Caudate nucleus (tissue), 63 donors: ENCODE measurements at places on chromosomes 16 and 17.

- DNase-seq: no peak
These were observed 364.6 kb downstream of the CDH13 start for GRCh38 chr16:82991410-82991809.

DNA sequence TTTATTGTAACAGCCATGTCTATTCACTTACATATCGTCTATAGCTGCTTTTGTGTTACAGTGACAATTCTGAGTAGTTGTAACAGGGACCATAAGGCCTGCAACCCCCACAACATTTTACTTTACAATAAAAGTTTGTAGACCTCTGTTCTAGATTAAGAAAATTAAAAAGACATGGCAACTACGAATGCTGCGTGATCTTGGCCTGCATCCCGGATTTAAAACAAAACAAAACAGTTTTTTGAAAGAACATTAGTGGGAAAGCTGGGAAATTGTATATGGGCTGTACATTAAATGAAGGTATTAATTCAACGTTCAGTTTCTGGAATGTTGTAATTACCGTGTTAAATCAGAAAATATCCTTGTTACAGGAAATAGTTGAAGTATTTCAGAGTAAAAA is 64.1 kb downstream of the RMI2 start:
- DNase-seq: no peak

GRCh38 chr17:55964191-55964590 is 189.1 kb upstream of the ANKFN1 start:
- no peak for DNase-seq

GRCh38 chr16:12558641-12559040 is 245.0 kb downstream of the CPPED1 start:
- DNase-seq: no peak

DNA sequence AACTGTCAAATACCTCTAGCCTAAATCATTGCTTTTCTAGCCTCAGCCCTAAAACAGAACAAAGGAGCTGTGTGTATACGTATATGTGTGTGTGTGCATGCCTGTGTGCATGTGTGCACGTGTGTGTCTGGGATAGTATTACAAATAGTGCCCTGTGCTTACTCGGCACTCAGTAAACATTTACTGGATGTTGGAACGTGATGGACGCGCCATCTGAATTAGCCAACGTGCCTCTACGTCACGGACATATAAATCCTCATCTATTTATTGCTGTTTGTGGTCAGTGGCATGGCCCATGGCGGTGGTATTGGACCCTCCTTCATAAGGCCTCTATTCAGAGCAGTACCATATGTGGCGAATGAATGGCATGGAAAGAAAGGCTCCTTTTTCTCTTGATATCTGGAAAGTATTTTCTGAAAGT is 37.5 kb downstream of the WWP2 start:
- no peak for DNase-seq

DNA sequence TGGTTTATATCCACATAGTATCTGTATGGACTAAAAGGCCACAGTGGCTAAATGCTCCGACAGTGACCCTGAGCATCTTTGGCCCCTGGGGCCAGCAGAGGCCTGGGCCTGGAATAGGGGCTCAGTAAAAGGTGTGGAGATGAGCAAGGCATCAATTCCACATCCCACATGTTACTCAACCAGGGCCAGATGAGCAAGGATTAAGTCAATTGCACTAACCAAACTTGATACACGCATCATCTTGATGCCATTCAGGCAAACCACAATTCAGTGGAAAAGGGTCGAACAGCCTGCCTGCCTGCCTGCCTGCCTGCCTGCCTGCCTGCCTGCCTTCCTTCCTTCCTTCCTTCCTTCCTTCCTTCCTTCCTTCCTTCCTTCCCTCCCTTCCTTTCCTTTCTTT is 53.5 kb upstream of the DNAJA2 start:
- DNase-seq: no peak

DNA sequence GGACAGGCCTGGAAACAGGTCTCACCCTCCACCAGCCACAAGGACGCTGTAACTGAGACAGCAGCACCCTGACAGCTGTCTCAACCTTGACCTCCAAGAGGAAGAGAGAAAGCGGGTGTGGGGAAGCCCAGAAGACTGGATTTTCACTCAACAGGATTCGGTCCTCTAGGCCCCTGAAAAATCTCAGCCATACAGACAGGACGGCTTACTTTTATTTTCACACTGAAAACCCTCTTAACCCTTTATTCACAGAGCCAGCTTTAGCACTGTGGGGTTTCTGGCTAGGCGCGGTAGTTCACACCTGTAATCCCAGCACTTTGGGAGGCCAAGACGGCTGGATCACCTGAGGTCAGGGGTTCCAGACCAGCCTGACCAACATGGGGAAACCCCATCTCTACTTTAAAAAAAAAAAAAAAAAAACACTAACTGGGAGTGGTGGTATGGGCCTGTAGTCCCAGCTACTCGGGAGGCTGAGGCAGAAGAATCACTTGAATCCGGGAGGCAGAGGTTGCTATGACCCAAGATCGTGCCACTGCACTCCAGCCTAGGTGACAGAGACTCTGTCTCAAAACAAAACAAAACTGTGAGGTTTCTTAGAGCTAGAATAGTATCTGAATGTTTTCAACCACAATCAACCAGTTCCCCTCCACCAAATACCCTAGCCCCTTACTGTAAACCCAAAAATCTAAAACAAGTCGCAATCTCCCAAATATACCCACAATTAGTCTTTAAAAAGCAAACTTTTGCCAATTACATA is 5.3 kb downstream of the ANKRD11 start:
- no peak for DNase-seq

DNA sequence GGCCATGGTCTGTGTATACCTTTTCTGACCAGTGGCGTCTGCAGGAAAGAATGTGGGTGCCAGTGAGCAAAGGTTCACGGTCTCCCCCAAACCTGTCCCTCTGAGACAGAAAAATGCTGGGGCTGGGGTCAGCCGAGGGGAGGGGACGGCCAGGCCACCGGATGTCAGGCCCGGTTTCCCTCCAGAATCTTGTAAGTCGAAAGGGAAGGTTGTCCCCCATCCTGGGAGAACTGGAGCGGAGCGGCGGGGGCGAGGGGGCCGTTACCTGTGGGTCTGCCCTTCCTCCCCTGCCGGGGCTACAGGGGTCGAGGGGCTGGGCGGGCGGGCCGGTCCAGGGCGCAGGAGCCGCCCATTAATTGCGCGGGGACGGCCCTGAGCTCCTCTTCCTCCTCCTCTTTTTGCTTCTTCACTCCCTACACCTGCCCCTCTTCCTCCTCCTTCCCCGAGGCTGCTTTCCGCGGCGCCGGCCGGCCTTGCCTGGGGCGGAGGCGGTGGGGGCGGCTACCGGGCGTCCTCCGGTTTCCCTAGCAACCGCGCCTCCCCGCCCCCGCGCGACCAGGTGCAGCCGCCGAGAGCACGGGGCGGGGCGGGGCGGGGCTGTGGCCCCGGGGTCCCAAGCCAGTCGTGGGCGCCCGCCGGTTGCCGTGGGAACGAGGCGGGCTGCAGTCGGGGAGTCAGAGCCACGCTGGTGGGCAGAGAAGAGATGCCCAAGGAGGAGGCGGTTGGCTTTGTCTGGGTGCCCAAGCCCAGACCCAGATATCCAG is at the start of gene MARCHF10:
Gene MARCHF10, minus strand, starts transcription at position 503 of the 764 bp plus-strand sequence. CDS start 6,579 bp downstream, outside the sequence.
- no peak for DNase-seq

DNA sequence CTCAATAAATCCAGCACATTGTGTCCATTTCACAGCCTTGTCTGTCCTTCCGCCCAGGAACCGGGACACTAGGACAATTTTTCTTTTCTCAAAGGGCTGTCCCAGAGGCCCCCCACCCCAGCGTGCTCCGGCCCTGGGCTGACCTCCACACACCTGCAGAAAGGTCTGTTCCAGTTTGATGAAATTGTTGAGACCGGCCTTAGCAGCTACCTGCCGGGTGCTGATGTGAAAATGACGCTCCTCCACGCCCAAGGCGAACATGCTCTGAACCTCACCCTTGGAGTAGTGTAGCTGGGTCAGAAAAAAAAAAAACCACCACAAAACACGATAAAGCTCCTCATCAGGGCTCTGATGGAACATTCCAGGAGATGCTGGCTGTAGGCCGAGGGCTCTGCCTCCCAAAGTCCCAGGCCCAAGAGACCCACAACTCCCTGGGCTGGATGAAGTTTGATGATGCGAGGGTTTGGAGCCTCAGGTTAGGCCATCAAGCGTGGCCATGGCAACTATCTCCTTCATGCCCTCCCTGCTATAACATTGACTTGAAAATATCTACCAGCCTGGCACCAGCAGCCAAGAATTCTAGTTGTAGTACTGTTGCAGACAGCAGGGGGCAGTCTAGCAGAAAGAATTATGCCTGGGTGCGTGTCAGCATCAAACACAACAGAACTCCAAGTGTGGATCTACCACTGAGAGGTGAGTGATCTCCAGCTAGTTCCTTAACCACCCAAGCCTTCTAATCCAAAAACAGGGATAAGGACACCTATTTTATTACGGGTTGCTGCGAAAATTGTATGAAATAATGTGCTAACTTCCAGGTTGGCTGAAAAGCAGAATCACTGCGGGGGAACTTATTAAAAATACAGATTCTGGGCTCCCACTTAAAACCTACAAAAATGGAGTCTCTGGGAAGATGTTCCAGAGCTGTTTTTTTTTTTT is 62.1 kb downstream of the RMI2 start:
- DNase-seq: no peak

GRCh38 chr17:9330611-9331271 is 244.9 kb downstream of the STX8 start:
- no peak for DNase-seq

GRCh38 chr17:42321555-42321954 is 33.3 kb downstream of the STAT5A start:
- no peak for DNase-seq

DNA sequence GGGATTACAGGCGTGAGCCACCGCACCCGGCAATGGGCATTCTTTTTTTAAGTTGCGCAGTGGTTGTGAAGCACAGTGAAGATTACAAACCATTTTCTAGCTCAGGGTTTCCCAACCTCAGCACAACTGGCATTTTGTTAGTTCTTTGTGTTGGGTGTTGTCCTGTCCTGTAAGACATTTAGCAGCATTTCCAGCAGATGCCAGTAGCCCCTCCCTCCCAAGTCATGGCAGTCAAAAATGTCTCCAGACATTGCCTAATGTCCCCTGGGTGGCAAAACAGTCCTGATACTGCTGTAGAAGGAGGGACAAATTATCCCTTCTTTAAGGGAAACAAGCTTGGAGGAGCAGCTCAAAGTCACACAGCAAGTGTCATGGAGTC is 15.6 kb downstream of the PLK1 start:
- DNase-seq: no peak

GRCh38 chr17:36204724-36205500 is 6.0 kb upstream of the CCL4L2 start:
- DNase-seq: no peak

- DNase-seq: no peak
These were observed 91.1 kb downstream of the RGS9 start for GRCh38 chr17:65228287-65228686.

GRCh38 chr17:72714357-72714966 is 378.0 kb downstream of the SLC39A11 start:
- no peak for DNase-seq

GRCh38 chr16:83967838-83968305 is at the start of gene NECAB2:
TSS of gene NECAB2 (plus strand) at chr16:83968244. CDS start at chr16:83968649, 405 bp downstream.
- no peak for DNase-seq

DNA sequence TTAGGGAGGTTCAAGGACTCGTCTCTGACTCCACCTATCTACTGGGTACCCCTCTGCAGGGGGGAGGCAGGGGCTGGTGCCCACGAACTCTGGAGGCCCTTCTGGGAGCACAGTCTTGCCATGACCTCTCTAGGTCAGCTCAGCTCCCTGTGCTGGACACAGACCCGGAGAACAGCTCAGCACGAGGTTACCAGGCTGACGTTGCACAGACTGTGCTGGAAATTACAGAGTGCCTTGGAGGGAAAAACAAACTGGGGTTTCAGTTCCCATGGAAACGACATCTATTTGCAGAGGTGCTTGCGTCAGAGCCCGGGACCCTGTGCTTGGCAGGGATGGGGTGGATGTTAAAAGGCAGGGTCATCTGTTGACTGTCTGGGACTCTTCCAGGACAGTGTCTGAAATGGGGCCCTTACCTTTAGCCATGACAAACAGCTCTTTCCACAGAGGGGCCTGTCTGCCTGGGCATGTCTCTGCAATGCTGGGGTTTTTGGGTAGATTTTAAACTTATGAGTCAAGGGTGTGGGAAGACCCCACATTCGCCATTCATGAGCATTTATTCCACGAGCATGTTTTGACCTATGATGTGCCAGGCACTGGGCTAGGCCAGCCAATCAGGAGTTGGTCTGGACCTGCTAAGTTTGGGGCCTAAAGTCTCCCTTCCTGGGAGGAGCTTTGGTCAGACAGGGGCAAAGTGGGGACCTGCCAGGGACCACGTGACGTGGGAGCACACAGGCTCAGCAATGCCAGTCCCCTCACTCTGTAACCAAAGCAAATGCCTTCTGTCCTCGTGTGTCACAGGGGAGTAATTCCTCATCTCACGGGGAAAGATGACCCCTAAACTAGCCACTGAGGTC is 22.5 kb downstream of the CCR7 start:
- no peak for DNase-seq

DNA sequence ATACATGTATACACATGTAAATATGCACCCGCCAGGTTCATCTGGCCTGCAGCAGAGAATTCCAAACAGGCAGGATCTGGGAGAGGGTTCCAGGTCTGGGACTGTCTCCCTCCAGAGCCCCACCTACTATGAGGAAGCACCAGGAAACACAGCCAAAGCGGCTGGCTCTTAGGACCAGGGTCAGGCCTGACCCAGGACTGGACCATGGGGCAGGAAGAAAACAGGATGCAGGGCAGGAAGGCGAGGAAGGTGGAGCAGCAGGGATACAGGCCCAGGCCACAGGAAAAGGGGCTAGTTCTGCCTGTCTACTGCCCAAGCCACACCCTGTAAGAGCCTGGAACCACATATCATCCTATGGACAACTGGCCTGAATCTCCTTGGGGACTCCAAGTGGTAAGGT is 2.2 kb downstream of the HID1 start:
- no peak for DNase-seq

- DNase-seq: no peak
These were observed 46.8 kb downstream of the CYB561 start for GRCh38 chr17:63399316-63399715.

- DNase-seq: no peak
These were observed 527.2 kb downstream of the TMEM114 start for GRCh38 chr16:8063159-8063558.

GRCh38 chr16:68487203-68487514 is 38.9 kb upstream of the SMPD3 start:
- no peak for DNase-seq

- DNase-seq: no peak
These were observed 863 bp upstream of the DDX19A start for GRCh38 chr16:70345840-70346239.
